ENCODE measurements at places on chromosomes 3 and 15. TPM values are rescaled to one million over a fixed set of nuclear protein-coding genes. Genes with fewer than 3 reads are reported as not detected.

ARHGEF26 gene
- 1.0 TPM for total RNA-seq

SERPINI1 gene
- total RNA-seq = 5.2 TPM

MORC1 gene
- total RNA-seq = not detected

DNA sequence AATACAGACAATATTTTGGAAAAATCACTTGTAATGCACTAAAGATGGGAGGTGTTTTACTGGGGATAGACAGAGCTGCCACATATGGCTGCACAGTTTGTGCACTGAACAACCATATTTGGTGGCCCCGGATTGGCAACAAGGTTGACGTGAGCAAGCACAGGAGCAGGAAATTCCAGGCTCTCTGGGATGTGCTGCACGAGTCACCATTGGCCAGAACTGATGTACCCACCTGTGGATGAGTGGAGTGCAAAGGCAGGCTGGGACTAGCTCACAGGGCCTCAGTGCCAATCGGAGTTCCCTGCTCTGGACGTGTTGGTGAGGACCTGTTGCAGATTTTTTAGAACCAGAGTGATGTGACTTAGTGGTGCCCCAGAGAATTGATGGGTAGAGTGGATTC lies 42.0 kb upstream of the SCAANT1 start:
- DNase-seq = no peak

- no peak for DNase-seq
These were observed 561 bp downstream of the RPAP1 start for GRCh38 chr15:41543521-41543870.

- no peak for DNase-seq
These were observed 15.5 kb downstream of the PAQR9 start for GRCh38 chr3:142947799-142948575.

DNA sequence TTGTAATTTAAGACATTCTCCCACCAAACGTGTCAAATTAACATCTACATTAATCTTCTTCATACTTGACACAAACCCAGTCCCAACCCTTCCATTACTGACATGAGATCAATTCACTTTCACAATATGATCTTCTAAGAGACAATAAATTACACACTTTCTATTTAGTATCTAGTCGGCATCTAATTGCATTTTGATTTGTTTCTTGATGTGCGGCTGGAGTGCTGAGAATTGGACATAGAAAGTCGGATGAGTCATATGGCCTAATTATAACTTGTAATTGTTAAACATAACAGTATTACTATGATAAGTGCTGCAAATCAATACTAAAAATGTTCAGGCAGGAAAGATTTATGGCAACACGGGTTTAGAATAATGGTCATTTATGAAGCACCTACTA lies 78.4 kb upstream of the RORA start:
- DNase-seq = no peak

- DNase-seq = no peak
These were observed 727.7 kb upstream of the NECTIN3 start for GRCh38 chr3:110343945-110344344.

Data from heart right ventricle (tissue), 16 donors.